T-helper 17 cell (primary cell): ENCODE measurements at places on chromosomes 12 and 14. TPM values are rescaled to one million over a fixed set of nuclear protein-coding genes. Genes with fewer than 3 reads are reported as not detected.

The KRT79 gene
- not detected for total RNA-seq

The STYK1 gene
- not detected for total RNA-seq

The GZMH gene
- total RNA-seq = 2.0 TPM

The ITPK1 gene
- total RNA-seq = 29.4 TPM

The TMEM260 gene
- 16.8 TPM for total RNA-seq

The RPS6KL1 gene
- 1.9 TPM for total RNA-seq
